BJ (cell line): ENCODE measurements at places on chromosomes 11 and 22.

- DNase-seq: no peak
Observed at GRCh38 chr11:1077417-1078119, 2.9 kb downstream of the MUC2 start.

GRCh38 chr11:88355887-88356286 is 18.4 kb upstream of the CTSC start:
- no peak for DNase-seq

- no peak for DNase-seq
Observed at GRCh38 chr11:19853016-19853415, 140.4 kb downstream of the NAV2 start.

DNA sequence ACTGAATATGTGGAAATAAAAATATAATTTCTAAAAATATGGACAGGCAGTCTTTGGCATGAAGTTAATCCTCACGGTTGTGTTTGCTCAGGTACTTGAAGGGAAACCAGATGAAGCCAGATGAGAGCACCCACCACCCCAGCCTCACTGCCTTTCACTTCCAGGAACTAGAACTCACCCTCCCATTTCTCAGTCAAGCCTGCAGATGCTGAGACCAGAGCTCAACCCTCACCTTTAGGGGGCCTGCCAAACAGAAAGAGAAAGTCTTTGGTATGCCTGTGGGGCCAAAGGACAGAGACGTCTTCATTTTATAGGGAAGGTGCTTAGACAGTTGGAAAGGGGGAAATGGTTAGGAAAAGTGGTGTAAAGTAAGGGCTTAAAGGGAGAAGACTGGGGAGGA is 252.8 kb upstream of the PLET1 start:
- no peak for DNase-seq

DNA sequence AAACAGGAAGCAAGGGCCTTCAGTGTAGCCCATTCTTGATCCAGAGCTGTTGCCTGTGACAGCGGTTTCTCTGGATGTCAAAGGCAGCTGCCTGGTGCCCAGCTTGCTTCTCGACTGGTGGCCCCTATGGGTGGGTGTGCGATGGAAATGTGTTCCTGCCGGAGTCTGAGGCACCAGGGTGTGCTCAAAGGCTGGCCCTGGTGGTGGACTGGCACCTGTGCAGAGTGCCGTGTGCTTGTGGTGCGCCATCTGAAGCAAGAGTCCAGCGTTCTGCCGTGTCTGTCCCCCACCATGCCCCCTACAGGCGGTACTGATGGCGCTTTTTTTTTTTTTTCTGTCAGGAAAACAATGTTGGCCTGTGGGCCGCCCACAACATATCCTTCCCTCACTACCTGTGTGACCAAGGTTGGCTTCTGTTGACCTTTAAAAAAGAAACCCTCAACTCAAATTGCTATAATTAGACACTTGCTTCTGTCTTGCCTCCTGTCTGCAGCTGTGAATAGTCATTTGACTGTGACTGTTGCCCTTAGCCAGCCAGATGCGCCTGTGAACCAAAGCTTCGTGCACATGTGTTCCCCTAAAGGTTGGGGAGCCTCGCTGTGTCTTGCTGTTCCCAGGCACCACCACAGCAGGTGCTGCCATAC is 4.7 kb upstream of the RANBP1 start:
- DNase-seq: no peak

- no peak for DNase-seq
Observed at GRCh38 chr22:46976143-46976542, 213.7 kb downstream of the TBC1D22A start.

GRCh38 chr22:37140686-37141323 is 8.9 kb downstream of the IL2RB start:
- no peak for DNase-seq

GRCh38 chr22:39466228-39467006 is 9.6 kb downstream of the MGAT3 start:
- DNase-seq: no peak

DNA sequence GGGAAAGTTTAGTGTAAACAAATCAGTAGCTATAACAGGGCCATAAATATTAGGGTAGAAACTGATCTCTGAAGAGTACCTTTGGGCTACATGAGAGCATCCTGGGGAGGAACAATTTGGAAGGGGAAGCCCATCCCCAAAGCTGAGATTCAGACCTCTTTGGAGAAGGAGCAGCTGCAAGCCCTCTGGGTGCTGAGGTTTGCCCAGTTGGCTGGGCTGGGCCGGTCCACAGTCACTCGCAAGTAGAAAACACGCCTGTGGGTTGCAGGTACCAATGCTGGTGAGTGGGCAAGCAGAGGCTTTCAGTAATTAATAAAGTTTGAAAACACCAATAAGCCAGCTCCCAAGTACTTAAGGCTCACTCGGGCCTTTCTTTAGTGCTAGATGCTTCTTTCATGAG is 124.5 kb downstream of the ARHGAP8 start:
- no peak for DNase-seq

DNA sequence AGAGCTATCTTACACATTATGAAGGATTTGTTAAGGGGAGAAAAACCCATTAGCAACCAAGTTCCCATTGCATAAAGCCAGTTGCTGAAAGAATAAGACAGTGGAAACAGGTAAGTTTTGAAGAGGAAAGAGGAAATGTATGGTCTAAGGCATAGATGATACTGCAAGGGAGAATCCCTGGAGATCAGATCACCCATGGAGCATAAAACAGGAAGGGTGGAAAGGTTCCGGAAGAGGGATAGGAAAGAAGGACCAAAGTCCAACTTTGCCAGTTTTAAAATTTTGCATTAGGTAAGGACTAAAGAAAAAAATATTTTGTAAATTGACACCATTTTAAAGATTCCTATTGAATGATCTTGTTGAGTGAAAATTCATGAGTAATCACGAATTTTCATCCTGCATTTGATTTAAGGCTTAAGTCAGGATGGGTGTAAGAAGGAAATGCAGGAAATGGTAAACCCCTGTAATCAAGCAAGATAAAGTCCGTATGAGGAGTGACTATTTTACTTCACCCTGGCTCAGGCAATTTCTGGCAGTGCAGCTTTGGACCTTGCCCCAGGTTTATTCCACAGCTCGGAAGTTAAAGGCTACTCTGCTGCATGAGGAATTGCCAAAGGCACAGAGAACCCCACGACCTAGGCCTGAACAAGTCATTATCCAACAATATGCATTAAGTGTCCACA is 70.9 kb downstream of the CCDC34 start:
- no peak for DNase-seq

- no peak for DNase-seq
Observed at GRCh38 chr11:70298243-70298915, 27.9 kb downstream of the PPFIA1 start.

DNA sequence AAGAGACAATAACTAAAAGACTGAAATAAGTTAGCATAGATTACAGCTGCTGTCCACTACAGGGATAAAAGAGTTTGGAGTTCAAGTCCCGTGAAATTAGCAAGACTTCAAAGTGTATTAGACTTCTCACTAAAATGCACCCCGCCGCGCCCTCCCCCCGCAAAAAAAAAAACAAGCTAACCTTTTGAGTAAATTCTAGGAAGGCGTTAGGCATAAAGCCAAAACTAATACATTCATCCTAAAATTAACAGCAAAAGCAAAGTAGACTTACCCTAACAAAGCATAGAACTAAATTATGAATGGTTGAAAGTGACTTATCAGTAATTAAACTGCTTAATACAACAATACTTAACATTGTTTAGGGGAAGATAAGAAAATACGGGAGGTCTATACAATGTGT is 581.0 kb upstream of the CHORDC1 start:
- DNase-seq: no peak

GRCh38 chr11:6799402-6799801 is at the start of gene OR6A2:
TSS of gene OR6A2 (minus strand) at chr11:6799689. CDS start at chr11:6795708, 3,981 bp downstream.
- DNase-seq: no peak

DNA sequence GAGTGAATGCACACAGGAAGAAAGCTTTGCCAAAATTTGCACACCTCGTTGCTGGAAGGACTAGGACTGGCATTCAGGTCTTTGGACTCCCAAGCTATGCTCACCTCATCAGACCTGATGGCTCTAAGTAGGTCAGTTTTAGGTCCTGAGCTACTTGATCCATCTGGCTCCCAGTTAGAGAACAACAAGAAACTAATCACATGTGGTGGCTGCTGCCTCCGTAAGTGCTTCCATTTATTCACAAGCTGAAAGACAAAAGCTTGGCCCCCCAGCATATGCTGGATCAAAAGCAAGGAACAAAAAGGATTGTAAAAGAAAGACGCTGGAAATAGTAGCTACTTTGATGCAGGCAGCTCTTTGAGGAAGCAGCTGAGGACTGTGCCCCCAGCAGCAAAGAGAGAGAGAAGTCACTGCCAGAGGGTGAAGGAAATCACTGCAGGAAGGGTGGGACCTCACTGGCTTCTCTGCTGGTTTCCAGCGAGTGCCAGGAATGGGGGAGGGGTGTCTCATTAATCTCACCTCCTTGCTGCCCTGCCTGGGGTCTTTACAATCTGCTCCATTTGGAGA is 268.9 kb downstream of the KIRREL3 start:
- no peak for DNase-seq

DNA sequence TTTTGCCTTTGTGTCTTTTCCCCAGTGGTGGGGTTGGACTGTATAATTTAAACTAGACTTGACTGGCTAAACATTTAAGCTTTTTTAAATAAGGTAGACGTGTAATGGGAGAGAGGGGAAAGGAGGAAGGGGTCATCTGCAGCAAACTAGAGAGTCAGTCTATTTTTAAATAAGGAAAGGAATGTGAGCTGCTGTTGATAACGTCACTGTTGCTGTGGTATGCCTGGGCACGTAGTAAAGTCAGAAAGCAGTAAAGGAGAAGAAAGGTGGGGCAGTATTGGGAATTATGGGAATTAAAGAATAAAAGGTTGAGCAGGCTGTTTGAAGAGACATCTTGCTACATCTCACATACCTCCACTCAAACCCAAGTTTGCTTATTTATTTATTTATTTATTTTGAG is 80.4 kb upstream of the FSHB start:
- DNase-seq: no peak

- no peak for DNase-seq
Observed at GRCh38 chr11:9594267-9595046, 21.0 kb downstream of the WEE1 start.

GRCh38 chr11:12971955-12972354 is 37.2 kb upstream of the RASSF10 start:
- no peak for DNase-seq

GRCh38 chr22:18056161-18056666 is 21.6 kb upstream of the PEX26 start:
- DNase-seq: peak; percentile 82

GRCh38 chr11:115317277-115318185 is 186.7 kb downstream of the CADM1 start:
- DNase-seq: no peak

GRCh38 chr11:81658722-81659121 is 1074.9 kb downstream of the FAM181B start:
- no peak for DNase-seq

GRCh38 chr11:8757047-8757446 is 74.5 kb downstream of the RPL27A start:
- no peak for DNase-seq

DNA sequence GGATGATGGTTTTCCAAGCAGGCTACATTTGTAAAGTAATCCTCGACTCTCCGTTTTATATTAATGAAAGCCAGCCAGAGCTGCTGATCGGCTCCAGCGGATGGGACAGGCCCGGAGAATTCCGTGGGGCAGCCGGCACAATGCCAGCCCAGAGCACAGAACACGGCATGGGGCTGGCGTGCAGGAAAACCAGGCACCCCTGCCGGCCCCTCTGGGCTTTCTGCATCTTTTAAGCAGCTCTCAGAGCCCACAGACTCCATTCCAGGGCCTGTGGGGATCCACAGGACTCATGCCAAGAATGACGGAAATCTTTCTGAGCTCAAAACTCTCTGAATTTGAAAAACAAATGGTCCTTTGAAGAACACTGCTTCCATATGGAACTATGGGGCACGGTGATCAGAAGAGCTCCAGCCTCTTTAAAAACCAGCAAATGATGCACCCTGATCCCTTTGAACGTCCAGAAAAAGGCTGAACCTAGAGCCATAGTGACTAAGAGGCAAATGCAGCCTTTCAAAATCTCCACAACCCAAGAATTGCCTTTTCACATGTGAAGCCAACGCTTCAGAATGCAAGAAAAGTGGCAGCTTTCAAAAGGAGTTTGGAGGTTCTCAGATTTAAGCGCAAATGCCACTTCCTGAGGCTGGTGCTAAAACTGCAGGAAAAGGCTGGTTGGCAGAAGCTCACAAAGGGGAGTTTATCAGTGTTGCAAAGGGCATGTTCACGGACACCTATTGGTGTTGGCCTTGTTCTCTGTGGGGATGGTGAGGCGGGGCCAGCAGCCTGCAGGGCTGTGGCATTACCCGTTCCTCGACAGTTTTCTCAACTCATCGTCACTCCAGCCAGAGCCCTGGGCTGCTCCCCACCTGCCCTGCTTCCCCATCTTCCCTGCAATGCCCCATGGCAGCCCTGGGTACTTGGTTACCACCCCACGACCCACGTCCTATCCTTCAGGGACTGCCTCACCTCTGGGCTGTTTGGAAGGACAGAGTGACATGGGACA is 212.5 kb downstream of the CTTN start:
- DNase-seq: no peak

DNA sequence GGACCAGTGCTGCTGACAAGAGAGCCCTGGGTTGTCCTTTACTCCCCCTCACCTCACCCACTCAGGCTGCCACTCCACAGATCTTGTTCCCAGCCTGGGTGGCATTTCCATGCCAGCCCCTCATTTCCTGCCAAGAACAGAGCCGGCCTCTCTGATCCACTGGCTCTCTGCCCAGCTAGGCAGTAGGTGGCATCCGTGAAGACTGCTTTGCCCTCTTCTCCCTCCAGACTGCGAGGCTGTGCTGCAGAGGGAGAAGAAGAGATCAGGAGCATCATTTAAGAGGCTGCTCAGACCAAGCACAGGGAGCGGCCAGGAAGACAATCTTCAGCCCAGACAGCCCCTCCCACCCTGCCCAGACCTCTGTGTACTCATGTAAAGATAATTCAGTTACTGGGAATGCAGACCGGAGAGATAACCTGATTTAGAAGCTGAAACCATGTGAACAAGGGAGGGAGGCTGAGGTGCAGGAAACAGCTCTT is 126.9 kb upstream of the NCAM1 start:
- DNase-seq: no peak

- DNase-seq: no peak
Observed at GRCh38 chr11:66003291-66003690, 988 bp downstream of the BANF1 start.

- no peak for DNase-seq
Observed at GRCh38 chr11:17687946-17688670, 31.3 kb upstream of the MYOD1 start.

DNA sequence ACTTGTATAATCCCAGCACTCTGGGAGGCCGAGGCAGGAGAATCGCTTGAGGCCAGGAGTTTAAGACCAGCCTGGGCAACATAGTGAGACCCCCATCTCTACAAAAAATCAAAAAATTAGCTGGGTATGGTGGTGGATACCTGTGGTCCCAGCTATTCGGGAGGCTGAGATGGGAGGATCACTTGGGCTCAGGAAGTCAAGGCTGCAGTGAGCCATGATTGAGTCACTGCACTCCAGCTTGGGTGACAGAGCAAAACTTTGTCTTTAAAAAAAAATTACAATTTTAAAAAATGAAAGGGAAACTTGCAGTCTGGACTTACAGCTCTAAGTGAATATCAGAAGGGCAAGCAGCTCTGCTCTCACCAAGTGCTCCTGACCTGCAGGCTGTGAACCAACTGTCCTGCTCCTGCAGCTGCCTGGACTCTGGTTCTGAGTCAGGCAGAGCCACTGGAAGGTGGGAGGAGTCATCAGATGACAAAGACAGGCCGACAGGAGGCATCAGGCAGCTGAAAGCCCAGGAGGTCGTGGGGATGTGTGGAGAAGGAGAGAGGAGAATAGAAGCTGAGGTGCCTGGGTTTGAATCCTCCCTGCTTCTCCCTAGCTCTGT is 9.6 kb downstream of the SMTNL1 start:
- no peak for DNase-seq

GRCh38 chr11:118353084-118353710 is 6.2 kb upstream of the UBE4A start:
- no peak for DNase-seq

- no peak for DNase-seq
Observed at GRCh38 chr11:45210846-45211245, 64.4 kb downstream of the PRDM11 start.
